IMR-90 (cell line): ENCODE measurements at places on chromosomes 4 and X.

- no peaks in the 10 kb centered on the region for H3K4me1 ChIP-seq
- no peaks in the 10 kb centered on the region for H3K27me3 ChIP-seq
- no peak for DNase-seq
- H3K36me3 ChIP-seq: no peaks in the 10 kb centered on the region
- no peak overlapping the region for H3K27ac ChIP-seq
Measured at GRCh38 chr4:60812811-60813210, 387.3 kb upstream of the ADGRL3 start.

- H3K4me3 ChIP-seq: peak overlapping the region; percentile 52
- H3K27me3 ChIP-seq: no peaks in the 10 kb centered on the region
- peaks cover 10% of the 10 kb centered on the region for H3K4me1 ChIP-seq
- H3K27ac ChIP-seq: peak overlapping the region; percentile 15
- no peaks in the 10 kb centered on the region for H3K36me3 ChIP-seq
- no peak for DNase-seq
Measured at GRCh38 chr4:139735381-139736273, 70.0 kb downstream of the MGST2 start.

DNA sequence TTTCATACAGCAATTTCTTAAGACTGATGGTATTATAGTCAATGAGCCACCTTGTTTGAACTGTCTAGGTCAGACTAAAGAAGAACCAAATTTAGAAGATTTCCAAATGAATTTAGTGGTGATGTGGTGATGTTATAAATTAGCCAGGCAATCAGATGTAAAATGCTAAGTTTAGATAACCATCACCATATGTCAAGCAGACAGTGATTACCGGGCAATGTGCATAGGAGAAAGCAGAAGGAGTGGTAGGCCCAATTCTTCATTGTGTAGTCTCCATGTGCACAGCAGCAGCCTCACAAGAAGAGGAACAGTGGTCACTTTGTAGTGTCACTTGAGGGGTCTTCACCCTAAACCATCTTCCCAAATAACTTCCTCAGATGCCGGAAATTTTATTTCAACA, 198.8 kb downstream of the ANTXR2 start:
- H3K4me1 ChIP-seq: no peaks in the 10 kb centered on the region
- H3K27me3 ChIP-seq: no peaks in the 10 kb centered on the region
- H3K36me3 ChIP-seq: no peaks in the 10 kb centered on the region
- no peak for DNase-seq

- no peak for DNase-seq
- no peak overlapping the region for H3K27ac ChIP-seq
- H3K27me3 ChIP-seq: no peaks in the 10 kb centered on the region
Measured at GRCh38 chr4:79893456-79893855, 179.6 kb downstream of the ANTXR2 start.

- no peak overlapping the region for H3K27ac ChIP-seq
- DNase-seq: no peak
Measured at GRCh38 chr4:87918314-87919058, 57.0 kb upstream of the SPP1 start.

DNA sequence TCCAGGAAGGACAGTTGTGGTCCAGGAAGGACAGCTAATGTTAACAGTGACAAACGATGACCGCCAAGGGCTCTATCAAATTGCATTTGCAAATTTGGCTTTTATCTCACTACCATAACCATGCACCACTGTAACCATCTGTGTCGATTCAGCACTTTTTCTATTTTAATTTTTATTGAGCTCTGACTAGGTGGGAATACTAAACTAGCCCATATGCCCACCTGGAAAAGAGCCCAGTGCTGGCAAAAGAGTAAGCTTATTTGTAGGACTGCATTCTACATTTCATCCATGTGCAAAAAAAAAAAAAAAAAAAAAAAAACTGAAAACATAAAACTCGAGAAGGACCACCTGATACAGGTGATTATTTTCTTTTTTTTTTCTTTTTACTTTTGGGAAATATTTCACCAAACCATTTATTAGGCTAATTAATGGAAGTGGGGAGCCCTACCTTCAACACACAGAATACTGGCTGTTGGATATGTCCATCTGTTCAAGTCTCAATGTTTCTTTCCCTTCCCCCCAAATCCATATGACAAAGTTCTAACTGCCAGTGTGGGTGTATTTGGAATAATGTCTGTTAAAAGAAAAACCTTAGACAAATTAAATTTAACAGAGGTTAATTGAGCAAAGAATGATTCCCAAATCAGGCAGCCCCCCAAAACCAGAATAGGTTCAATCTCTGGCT, 99.5 kb upstream of the MXRA5 start:
- H3K27me3 ChIP-seq: no peaks in the 10 kb centered on the region
- H3K4me1 ChIP-seq: no peaks in the 10 kb centered on the region
- no peak overlapping the region for H3K4me3 ChIP-seq

- no peak for DNase-seq
- no peak overlapping the region for H3K27ac ChIP-seq
- H3K36me3 ChIP-seq: no peaks in the 10 kb centered on the region
- H3K4me3 ChIP-seq: no peak overlapping the region
Measured at GRCh38 chr4:182872886-182873285, 44.3 kb downstream of the DCTD start.

DNA sequence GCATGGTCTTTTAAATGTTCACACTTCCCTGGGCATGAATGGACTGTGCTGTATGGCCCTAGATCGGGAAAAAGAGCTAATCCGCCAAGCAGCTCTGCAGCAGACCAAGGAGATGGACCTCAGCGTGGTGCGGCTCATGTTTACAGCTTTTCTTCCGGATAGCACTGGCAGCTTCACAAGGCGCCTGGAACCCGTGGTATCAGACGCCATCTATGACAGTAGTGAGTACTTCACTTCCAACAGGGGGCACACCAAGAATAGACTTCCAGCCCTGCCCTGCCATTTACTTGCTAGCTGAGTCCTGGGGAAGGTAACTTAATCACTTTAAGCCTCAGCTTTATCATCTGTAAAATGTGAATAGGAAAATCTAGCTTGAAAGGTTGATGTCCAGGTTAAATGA, 77.7 kb downstream of the NFKB1 start:
- H3K4me1 ChIP-seq: no peaks in the 10 kb centered on the region
- H3K27ac ChIP-seq: no peak overlapping the region
- H3K36me3 ChIP-seq: peaks cover 22% of the 10 kb centered on the region
- H3K4me3 ChIP-seq: no peak overlapping the region
- no peaks in the 10 kb centered on the region for H3K27me3 ChIP-seq
- DNase-seq: no peak

GRCh38 chrX:74593593-74593992, 20.8 kb downstream of the RLIM start:
- H3K27me3 ChIP-seq: no peaks in the 10 kb centered on the region; the same call in none of the 2 replicates
- no peak for DNase-seq
- no peak overlapping the region for H3K4me3 ChIP-seq
- peaks cover 15% of the 10 kb centered on the region for H3K36me3 ChIP-seq
- no peak overlapping the region for H3K27ac ChIP-seq
- no peaks in the 10 kb centered on the region for H3K4me1 ChIP-seq

- no peak for DNase-seq
- H3K4me3 ChIP-seq: no peak overlapping the region
- no peak overlapping the region for H3K27ac ChIP-seq
- H3K4me1 ChIP-seq: no peaks in the 10 kb centered on the region
- no peaks in the 10 kb centered on the region for H3K36me3 ChIP-seq
- H3K27me3 ChIP-seq: no peaks in the 10 kb centered on the region
Measured at GRCh38 chr4:138140879-138141278, 101.3 kb downstream of the SLC7A11 start.

DNA sequence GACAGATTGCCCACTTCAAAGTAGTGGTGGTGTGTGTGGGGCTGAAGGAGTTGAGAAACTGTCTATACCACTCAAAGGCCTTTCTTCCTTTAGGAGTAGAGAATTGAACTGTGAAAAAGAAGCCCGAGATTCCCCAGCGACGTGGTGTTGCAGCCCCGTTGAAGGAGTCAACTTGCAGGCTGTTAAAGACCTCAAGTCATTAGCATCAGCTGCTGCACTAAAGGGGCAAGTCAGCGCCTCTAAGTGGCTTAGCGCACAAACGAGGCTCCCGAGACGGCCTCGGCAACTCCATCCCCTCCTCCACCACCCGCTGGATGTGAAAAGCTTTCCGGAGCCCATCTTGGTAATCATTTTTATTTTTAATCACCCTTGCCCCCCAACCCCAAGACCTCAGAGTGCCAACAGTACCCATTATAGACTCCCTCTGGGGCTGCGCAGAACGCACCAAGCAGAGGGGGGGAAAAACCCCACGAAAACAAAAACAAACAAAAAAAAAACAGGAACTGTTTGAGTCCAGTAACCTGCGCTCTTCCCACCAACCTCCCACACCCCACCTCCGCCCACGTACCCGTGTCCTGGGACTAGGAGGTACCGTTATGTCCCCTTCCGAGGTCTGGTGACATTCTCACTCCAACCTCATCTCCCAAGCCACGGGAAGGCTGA, 913 bp upstream of the PRDM8 start:
- H3K4me1 ChIP-seq: peaks cover 5% of the 10 kb centered on the region
- H3K27ac ChIP-seq: peak overlapping the region; percentile 77
- DNase-seq: peak; percentile 35

DNA sequence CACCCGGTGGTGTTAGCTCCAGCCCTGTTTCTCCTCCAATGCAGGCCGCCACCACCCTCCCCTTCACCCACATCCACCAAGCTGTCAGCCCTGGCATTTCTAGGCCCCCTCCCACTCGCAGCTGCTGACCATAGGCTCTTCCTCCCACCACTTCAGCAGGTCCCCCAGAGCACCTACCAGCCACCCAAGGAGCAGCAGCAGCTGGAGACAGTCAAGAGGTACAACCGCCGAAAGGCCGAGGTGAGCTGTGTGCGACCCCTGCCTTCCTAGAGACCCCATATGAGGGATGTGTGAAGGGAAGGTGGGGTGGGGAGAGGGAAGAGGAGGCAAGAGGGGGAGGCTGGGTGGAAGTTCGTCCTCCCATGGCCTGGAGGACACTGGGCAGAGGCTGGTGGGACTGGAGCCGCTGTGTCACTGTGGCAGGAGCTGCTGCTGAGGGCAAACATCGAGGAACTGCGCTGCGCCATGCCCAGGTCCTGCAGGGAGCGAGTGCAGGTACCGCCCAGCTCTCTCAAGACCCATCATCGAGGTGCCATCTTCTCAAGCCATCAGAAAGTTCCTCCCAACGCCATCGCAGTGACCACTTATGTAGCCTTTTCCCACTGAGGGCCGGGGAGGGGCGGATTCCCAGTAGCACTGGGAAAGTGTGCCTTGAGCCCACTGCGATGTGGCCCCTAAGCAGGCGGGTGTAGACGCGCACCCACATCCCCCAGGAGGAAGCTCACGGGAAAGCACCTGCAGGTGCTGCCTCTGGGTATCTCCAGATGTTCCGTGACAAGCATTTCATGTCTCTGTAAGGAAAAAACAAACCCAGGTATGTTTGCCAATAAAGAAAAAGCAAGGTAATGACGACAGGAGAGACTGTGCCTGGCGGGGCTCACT, 19.2 kb upstream of the RNF4 start:
- peaks cover 24% of the 10 kb centered on the region for H3K27me3 ChIP-seq
- H3K36me3 ChIP-seq: no peaks in the 10 kb centered on the region
- no peak overlapping the region for H3K27ac ChIP-seq
- H3K4me1 ChIP-seq: no peaks in the 10 kb centered on the region
- no peak overlapping the region for H3K4me3 ChIP-seq

DNA sequence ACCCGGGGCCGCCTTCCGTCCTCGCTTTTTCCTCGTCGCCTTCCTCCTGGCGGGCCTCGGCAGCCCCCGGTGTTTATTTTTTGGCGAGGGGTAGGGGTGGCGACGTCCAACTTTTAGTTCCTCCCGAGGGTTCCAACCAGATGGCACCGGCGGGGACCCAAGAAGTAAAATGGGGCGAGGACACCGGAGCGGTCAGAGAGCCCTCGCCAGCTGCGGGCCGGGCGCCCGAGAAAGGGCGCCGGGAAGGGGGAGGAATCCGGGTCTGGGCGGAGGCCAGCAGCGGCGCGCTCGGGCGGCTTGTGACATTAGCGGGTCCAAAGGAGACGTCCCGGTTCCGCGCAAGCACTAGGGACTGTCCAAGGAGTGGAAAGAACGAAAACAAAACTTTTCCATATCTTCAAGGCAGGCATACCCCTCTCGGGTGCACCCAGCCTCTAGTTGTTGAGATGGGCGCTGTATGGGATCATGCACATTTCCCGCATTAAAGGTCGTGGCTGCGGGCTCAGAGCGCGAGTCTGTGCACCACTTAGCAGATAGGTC, 691 bp upstream of the USP46 start:
- peak overlapping the region; percentile 99 for H3K4me3 ChIP-seq
- H3K27me3 ChIP-seq: no peaks in the 10 kb centered on the region
- no peak for DNase-seq
- no peaks in the 10 kb centered on the region for H3K36me3 ChIP-seq

GRCh38 chr4:82903737-82904136, 3.2 kb downstream of the THAP9 start:
- no peaks in the 10 kb centered on the region for H3K4me1 ChIP-seq
- H3K27ac ChIP-seq: no peak overlapping the region
- no peaks in the 10 kb centered on the region for H3K27me3 ChIP-seq
- H3K4me3 ChIP-seq: no peak overlapping the region
- no peaks in the 10 kb centered on the region; the same call in 1 of the 2 replicates for H3K36me3 ChIP-seq
- DNase-seq: no peak

GRCh38 chr4:175806727-175807126, 5.3 kb downstream of the GPM6A start:
- no peak overlapping the region for H3K4me3 ChIP-seq
- H3K27ac ChIP-seq: no peak overlapping the region
- no peak for DNase-seq
- no peaks in the 10 kb centered on the region for H3K36me3 ChIP-seq
- no peaks in the 10 kb centered on the region for H3K4me1 ChIP-seq
- H3K27me3 ChIP-seq: no peaks in the 10 kb centered on the region

GRCh38 chr4:156169011-156169410, 215.3 kb upstream of the CTSO start:
- H3K27ac ChIP-seq: no peak overlapping the region
- DNase-seq: peak; percentile 95
- H3K4me1 ChIP-seq: peaks cover 5% of the 10 kb centered on the region

DNA sequence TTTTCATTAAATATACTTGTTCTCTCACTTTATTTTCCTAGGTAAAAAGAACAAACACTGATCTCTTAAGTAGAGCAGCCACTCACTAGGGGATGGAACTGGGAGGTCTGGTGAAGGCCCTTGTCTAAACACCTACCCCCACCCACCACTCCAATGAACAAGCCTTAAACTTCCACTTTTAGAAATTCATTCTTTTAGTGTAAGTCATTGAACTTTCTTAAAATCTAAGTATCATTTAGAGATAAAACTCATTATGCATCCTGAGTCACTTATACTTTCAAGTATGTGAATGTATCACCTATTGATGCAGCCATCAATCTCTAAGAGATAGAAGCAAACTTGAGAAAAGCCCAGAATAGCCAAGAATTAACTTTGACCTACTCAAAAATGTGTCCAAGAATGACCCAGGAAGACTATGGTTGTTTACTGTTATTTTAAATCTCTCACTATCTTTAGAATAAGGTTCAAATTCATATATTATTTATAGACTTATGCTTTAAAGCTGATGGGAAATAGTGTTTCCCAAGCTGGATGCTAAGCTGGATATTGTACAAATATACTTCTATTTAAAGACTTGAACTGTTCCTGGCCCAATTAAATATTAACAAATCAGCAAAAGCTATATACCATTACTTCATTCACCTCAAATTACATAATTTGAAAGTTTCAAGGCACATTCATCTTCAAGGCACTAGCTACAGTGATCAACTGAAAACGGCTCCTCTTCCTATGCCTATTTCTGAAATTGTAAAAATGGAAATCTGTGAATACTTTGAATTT, 49.5 kb downstream of the CAMK2D start:
- H3K27me3 ChIP-seq: no peaks in the 10 kb centered on the region
- H3K4me3 ChIP-seq: no peak overlapping the region
- H3K36me3 ChIP-seq: no peaks in the 10 kb centered on the region
- H3K27ac ChIP-seq: no peak overlapping the region
- DNase-seq: no peak

- H3K4me3 ChIP-seq: no peak overlapping the region
- no peak overlapping the region for H3K27ac ChIP-seq
- H3K27me3 ChIP-seq: peaks cover 4% of the 10 kb centered on the region
- H3K4me1 ChIP-seq: no peaks in the 10 kb centered on the region
Measured at GRCh38 chrX:130539721-130540321, 138.0 kb downstream of the RBMX2 start.
